ENCODE measurements at places on chromosomes 5 and 9.
A peak's percentile ranks its signal among the peaks of the same experiment; 100 is the strongest.

GRCh38 chr5:156020647-156021046, 306.3 kb upstream of the SGCD start:
- no peak for DNase-seq

DNA sequence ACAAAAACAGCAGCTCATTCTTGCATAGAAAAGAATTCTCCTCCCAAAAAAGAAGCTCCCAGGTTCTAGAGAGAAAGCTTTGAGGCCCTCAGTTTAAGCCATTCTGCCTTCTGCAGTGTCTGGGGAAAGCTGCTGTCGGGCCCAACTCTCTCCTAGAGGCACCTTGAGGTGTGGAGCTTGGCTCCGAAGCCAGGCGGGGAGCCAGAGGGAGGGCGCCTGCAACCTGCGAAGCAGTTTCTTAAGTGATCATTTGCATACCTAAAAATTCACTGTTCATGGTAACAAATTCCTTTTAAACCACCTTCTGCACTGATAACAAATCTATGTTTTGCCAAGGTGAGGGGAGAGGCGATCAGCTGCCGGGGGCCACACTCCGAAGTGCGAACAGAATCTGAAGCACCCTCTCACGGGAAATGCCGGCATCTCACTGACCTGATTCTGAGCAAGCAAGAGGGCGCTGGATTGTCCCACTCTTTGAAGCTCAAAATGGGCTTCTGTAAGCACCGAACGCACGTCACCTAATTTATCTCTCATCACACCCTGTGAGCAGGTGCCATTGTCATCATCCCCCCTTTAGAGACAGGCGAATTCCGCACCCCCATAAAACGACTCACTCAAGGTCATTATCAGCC, 86.1 kb downstream of the GTF3C4 start:
- no peak for DNase-seq

GRCh38 chr9:112015149-112015548, 118.5 kb downstream of the UGCG start:
- no peak for DNase-seq

DNA sequence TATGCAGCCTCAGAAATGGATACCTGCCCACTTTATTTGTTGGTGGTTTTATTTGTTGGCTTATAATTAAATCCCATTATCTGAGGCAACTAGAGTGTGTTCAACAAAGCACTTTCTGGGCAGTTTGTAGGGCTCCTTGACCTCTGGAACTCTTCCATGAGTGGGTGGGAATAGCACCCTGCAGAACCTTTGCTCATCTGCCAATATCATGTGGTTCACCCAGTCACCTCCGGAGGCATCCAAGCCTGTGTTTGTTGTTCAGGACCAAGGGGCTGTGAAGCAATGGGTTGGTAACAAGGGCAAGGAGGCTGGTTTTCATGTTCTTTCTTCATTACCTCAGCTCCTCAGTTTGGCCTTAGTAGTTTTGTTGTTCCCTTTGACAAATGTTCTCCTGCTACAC, 314.0 kb downstream of the NDUFS4 start:
- DNase-seq, result no peak

GRCh38 chr9:134522502-134522848, 119.1 kb upstream of the COL5A1 start:
- DNase-seq, result no peak

DNA sequence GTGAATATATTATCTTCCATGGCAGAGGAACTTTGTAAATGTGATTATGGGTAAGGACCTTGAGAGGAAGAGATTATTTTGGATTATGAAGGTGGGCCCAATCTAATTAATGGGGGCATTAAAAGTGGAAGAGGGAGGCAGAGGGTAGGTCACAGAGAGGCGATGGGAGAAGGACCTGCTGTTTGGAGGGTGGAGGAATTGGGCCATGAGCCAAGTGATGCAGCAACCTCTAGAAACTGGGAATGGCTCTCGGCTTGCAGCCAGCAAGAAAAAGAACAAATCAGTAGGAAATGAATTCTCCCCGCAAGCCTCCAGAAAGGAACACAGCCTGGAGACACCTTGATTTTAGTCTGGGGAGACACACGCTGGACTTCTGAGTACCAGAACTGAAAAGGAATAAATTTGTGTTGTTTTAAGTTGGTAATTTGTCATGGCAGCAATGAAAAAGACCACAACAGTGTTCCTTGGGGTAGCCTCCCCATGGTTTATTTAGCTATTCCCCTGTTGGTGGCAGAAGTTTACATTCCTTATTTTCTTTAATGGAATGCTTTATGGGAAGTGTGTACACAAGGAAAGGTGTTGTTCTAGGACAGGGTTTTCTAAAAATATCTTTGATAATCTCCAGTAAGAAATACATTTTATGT, 103.6 kb downstream of the HSPA4 start:
- DNase-seq, result no peak

GRCh38 chr5:109837231-109837861, 147.6 kb downstream of the MAN2A1 start:
- DNase-seq, result no peak

- DNase-seq, result no peak
These were observed 227.3 kb downstream of the MLLT3 start for GRCh38 chr9:20394969-20395368.

GRCh38 chr5:61048534-61048933, 103.5 kb downstream of the NDUFAF2 start:
- no peak for DNase-seq

GRCh38 chr5:69084903-69085302, 8.9 kb upstream of the SLC30A5 start:
- no peak for DNase-seq

DNA sequence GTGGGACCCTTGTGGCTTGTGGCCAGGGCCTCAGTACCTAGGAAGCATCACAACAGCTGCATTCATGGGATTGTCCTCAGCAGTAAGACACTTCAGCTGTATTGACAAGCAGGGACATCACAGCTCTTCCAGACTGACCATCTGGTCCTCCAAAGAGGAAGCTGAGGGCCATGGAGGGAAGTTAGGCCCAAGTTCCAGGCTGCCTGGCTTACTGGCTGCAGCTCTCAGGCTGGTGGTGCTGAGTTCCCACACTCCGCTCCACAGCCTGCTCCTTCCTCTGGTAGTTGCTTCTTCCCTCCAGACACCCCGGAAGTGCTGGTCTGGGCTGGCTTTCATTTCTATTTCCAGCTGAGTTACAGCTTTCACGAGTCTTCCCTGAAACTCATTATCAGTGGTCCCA, 5.7 kb upstream of the STING1 start:
- no peak for DNase-seq

- DNase-seq, result no peak
These were observed 27.7 kb upstream of the PAX5 start for GRCh38 chr9:37061768-37062167.

GRCh38 chr5:132637241-132637640, 20.7 kb upstream of the IL13 start:
- no peak for DNase-seq

DNA sequence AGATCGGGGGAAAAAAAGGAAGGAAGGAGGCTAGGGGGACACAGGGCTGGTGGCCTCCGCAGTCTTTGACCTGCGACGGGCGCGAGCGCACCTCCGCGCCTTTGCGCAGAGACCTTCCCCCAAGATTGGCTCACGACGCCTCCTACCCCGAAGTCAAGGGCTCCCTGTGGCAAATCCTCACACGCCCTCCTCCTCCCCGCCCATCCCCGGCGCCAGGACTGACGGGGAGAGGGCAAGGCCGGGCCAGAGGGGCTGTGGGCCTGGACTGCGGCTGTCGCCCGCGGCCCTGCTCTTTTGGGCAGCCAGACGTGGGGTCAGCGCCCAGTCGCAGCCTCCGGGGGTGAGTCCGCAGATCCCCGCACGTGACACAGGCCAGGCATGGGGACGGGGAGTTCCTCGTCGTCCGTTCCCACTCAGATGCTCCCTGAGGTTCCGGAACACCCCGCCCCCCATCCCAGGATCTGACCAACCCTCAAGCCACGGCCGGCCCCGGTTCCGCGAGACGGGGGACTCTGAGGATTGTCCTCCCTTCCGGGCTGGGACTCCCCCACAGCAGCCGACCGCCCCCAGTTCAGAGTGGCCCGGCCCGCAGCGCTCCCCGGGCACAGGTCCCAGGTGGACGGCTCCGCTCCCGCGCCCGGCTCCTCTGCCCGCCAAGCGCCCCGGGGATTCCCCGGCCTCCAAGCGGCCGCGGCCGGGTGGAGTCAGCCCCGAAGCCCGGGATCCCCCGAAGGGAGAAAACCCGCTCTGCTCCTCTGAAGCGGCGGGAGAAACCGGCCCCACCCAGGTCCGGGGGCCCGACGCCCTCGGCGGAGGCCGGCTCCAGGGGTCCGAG, 543 bp upstream of the ANKRD33B start:
- peak; percentile 31 for DNase-seq

DNA sequence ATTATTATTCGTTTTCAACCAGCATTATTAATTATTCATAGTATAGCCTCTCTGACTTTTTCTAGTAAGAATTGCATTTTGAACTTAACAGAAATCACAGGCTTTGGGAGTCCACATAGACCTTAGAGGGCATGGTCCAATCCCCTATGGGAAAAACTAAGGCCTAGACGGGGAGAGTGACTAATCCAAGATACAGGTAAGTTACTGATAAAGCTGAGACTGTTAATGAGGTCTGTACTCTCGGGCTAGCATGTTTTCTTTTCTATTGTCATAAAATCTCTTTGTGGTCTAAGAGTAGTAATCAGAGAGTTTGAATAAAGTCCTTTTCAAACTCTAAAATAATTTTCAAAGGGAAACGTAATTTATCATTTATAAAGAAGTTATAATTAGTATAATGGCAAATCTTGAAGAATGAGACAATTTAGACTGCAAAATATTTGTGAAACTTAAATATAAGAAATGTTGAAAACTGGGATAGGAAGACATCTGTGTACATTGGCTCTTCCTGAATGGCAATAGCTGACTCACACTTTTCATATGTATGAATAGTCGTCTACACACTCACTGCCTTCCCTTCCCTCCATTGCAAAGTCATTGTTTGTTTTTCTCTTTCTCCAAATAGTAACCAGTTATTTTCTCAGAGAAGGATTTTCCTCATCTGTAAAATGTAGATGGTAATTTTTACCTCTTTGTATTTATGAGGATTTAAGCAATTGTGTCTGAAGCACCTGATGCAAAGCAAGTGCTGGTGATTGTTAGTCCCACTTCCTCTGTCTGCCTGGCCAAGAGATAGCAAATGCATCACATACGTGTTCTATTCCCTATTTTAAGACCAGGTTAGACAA, 207.9 kb upstream of the CD180 start:
- DNase-seq, result no peak

- no peak for DNase-seq
These were observed 24.1 kb downstream of the ACTL7B start for GRCh38 chr9:108831496-108832178.

DNA sequence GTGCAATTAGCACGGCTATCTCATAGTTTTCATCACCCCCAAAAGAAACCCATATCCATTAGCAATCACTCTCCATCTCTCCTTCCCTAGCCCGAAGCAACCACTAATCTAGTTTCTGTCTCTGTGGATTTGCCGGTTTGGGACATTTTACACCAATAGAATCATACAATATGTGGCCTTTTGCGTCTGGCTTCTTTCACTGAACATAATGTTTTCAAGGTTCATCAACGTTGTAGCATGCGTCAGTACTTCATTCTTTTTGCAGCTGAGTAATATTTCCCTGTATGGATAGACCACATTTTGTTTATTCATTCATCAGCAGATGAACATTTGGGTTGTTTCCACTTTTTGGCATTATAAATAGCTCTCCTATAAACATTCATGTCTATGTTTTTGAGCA, 75.4 kb upstream of the TBC1D2 start:
- DNase-seq, result no peak

DNA sequence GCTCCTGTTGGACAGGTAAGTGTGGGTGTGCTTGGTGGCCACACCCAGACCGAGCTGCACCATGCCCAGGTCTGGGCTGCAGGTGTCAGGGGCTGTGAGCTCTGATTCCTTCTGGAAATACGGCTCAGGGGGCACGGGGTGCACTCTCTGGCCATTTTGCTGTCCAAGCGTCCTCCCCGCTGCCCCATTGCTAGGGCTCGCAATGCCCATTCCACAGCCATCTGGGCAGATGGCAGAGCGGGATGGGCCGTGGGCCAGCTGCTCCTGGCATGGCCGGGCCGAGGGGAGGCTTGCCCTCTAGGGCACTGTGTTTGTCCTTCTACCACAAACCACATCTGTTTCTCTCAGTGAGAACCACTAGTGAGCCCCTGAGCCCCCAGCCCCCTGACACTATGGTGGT, 67.9 kb upstream of the RXRA start:
- no peak for DNase-seq

GRCh38 chr5:92907938-92908606, 672.9 kb downstream of the NR2F1-AS1 start:
- no peak for DNase-seq

Measured in stimulated activated CD4-positive, alpha-beta T cell treated with anti-CD3 and anti-CD28 coated beads, Interleukin-15, amount 100 ng/mL, for 1 hour (primary cell).